IPS DF 19.7 (cell line): ENCODE measurements at places on chromosomes 4 and X.
A peak's percentile ranks its signal among the peaks of the same experiment; 100 is the strongest.

DNA sequence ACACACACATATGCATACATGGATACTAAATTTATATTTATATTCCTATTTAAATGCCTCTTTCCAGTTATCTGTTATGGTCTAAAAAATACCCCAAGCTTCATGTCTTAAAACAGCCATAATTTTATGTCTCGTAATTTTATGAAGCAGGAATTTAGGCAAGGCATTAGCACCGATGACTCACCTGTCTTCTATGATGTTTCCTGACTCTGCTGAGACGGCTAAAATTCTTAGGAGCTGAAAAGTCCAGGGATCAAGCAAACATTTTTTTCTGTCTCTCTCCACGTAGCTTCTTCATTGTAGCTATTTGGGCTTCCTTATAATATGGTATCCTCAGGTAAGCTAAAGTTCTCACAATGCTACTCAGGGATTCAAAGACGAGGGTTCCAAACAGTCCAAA lies 930.3 kb downstream of the STIM2 start:
- no peak for DNase-seq

GRCh38 chrX:64996805-64997204 lies 20.6 kb upstream of the ZC4H2 start:
- no peak for DNase-seq

- no peak for DNase-seq
Measured at GRCh38 chrX:24561121-24561520, 86.0 kb downstream of the PCYT1B start.

DNA sequence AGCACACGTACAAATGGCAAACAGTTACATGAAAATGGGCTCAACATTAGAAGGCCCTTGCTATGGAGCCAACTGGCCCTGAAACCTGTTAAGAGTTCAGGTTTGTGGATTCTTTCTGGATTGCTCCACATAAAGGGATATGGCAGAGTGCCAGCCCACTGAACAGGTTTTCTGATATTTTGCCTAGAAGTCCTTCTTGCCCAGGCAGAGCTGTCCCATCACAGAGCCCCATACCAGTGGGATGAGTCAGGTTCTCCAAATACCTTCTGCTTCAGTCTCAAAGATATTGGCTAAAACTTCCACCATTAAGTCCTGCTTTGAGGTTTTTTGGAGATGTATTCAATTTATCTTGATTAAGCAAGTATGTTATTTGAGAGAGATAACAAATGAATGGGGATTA lies 146.8 kb upstream of the IL1RAPL2 start:
- no peak for DNase-seq

- DNase-seq = no peak
Measured at GRCh38 chrX:40452031-40452430, 128.7 kb upstream of the ATP6AP2 start.

- DNase-seq = no peak
Measured at GRCh38 chr4:7736436-7737267, 203.0 kb downstream of the AFAP1 start.

GRCh38 chrX:22097012-22097694 lies 65.0 kb downstream of the PHEX start:
- DNase-seq = no peak

GRCh38 chrX:134688031-134688823 lies 30.0 kb upstream of the PLAC1 start:
- no peak for DNase-seq

GRCh38 chr4:56505269-56506130 lies at the start of gene ARL9:
Gene ARL9, plus strand, starts transcription at chr4:56505791. Its CDS starts 72 bp downstream, at chr4:56505863.
- peak; percentile 40 for DNase-seq

- no peak for DNase-seq
Measured at GRCh38 chrX:27863809-27864208, 56.0 kb downstream of the MAGEB10 start.

- peak; percentile 3 for DNase-seq
Measured at GRCh38 chr4:129355516-129355915, 259.6 kb downstream of the C4orf33 start.

DNA sequence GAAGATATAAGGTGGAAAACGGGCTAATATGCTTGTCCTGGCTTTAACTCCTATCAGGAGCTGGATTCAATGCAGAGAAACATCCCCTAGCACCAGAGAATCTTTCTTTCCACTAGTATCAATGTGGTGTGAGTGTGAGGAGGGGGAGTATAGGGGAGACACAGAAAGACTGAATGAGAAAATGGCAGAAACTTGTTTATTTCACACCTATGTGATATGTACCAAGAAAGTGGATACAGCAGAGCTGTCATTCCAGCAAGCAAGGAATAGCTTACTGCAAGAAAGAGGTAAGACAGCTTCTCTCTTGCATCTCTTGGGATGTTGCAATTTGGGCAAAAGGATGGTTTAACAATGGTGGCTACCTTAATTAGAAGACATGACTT lies 105.6 kb downstream of the LNX1 start:
- DNase-seq = no peak

DNA sequence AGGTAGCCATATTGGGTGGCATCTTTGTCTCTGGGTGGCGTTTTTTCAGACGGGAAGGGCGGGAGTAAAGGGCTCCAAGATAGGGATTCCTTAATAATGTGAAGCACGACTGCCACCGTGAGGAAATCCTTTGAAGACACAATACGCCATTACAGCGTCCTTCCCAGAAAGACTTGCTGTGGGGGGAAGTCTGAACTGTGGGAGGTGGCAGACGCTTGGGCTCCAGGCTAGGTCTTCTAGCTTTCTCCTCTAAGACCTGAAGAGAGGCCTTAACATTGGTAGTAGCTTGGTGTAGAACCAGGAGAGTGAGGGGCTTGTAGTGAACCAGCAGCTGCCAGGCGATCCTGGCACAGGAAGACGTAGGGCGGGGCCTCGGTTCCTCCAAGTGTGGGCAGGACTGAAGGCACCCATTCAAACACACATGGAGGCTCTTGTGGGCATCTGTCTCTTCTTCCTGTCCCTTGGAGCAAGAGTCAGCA lies 197.3 kb downstream of the OR13H1 start:
- no peak for DNase-seq

GRCh38 chr4:51906167-51906958 lies 63.4 kb downstream of the DCUN1D4 start:
- DNase-seq = no peak

GRCh38 chr4:56823933-56824600 lies 2.6 kb upstream of the SPINK2 start:
- no peak for DNase-seq

DNA sequence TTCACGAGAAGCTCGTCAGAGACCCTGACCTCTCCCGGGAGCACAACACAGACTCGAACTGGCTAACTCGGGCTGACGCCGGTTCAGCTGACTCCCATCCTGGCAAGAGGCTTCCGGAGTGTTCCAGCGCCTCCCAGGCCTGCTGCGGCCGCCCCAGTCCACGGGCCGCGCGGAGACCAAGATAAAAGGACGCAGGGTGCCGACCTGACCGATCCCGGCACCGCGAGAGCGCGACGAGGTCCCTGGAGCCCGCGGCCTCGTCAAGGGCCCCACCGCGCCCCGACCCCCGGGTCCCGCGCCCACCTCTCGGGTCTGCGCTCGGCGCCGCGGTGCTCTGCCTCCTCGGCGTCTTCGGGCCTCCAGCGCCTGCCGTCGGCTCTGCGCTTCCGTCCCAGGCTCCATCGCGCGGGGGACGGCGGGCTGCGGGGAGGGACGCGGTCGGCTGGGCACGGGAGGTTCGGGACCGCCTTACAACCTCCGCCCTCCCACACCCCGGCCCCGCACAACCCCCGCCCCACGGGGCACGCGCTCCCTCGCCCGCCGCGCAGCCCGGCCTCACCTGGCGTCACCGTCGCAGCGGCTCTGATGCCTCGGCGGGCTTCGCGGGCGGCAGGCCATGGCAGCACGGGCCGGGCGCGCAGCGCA lies 426 bp downstream of the SLBP start:
- no peak for DNase-seq

DNA sequence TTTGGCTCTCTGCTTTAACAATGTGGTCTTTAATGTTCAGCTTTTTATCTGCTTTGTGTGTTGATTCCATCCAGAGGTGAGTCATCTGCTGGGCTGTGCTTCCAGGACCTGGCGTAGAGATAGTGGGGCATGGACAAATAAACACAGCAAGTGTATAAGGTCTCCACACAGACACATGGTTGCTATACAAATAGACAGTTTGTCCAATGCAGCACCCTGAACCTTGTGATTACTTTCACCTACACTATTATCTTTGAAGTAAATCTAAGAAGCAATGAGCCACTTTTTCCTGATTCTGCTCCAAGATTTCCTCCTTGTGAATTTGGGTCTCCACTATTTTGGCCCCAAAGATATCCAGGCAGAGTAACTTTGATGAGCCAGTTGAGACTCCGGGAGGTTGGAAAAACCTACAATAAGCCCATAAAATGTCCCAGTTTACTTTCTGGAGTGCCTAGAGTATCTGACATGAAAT lies 12.1 kb downstream of the PPARGC1A start:
- no peak for DNase-seq

GRCh38 chrX:98371994-98372393 lies 1488.3 kb downstream of the RPA4 start:
- DNase-seq = no peak

GRCh38 chrX:132071254-132071653 lies 48.2 kb downstream of the STK26 start:
- no peak for DNase-seq

DNA sequence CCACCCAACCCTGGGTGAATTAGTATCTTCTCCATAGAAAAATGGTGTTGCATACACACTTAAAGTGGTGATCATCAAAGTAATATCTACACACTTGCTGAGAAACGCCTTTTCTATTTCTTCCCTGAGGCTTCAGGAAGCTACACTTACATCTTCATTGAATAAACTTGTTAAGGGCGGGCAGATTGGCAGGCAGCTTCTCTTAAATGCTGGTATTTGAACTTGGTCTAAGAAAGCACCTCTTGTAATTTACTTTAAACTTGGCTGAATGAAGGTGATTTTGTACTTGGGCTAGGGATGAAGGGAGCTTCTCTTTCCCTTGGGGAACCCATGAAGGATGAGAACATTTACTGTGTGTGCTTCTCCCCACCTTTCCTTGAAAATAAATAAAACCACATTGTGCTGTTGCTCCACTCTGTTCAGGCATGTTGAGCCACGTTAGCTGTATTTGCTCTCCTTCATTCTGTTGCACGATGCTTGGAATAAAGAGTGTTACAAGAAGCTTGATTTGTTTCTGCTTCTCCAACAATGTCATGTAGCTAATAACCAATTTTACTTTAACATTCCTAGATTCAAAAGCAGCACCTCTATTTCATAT lies 430.1 kb downstream of the ANKRD50 start:
- DNase-seq = no peak

DNA sequence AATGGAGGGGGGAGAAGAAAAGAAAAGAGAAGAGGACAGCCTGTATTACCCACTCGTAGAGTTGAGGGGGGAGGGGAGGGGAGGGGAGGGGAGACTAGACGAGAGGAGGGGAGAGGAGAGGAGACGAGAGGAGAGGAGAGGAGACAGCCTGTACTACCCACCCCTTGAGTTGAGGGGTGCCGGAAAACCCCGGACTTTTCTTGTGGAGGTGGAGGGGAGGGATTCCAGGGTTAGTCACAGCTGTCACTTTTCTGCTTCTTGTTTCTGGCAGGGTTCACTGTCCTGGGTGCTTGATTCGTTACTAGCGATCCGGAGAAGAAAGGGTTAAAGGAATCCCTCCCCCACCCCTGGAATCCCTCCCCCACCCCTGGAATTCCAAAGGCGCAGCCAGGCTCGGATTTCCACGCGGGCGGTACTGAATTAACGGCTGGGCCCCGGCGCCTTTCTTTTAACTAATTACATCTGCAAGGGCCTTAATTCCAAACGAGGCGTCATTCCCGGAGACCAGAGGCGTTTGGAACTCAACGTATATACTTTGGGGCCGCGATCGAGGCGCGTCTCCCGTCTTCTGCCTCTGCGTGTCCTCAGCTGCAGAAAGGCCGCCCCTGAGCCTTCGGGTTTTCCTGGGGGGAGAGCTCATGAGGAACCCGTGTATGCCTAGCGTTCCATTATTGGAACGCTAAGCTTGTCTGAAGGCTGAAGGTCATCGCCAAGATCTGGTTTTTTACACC lies 20.1 kb upstream of the CSF2RA start:
- no peak for DNase-seq

DNA sequence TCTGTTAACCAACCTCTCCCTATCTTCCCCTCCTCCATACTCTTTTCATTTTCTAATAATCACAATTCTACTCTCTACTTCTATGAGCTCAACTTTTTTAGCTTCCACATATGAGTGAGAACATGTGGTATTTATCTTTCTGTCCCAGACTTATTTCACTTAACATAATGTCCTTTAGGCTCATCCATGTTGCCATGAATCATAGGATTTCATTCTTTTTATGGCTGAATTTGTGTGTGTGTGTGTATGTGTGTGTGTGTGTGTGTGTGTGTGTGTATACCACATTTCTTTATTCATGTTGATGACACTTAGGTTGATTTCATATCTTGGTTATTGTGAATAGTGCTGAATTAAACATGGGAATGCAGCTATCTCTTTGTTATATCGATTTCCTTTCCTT lies 37.4 kb downstream of the RUFY3 start:
- no peak for DNase-seq

- DNase-seq = no peak
Measured at GRCh38 chr4:47040828-47041227, 9.5 kb downstream of the GABRB1 start.

- DNase-seq = no peak
Measured at GRCh38 chrX:119145241-119145653, 17.6 kb upstream of the KIAA1210 start.

- DNase-seq = no peak
Measured at GRCh38 chr4:113502476-113502875, 259.1 kb downstream of the CAMK2D start.

DNA sequence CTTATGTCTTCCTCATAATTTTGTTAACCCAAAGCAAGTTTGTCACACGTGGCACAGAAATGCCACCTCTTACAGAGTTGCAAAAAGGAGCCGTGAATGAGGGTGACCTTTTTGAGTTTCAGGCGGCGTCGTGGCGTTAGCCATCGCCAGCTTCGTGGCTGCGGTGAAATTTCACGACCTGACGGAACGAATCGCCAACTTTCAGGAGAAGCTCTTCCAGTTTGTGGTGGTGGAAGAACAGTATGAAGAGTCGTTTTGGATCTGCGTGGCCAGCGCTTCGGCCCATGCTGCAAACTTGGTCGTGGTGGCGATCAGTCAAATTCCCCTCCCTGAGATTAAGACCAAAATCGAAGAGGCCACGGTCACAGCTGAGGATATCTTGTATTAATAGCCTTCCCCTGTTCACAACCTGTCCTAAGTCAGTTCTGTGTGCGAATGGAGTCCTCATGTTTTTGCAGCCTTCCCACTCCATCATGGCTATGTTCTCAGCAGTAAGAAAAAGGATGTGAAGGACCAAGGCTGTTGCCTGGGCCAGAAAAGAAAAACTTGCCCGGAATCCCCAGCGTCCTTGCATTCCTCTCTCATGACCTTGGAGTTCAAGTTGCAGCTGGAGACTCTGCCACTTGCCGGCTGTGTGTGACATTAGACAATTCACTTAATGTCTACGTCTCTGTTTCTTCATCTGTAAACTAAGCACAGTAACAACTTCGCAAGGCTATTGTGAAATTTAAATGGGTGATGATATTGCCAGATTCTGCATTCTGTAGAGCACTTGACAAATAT lies 11.9 kb downstream of the CLRN2 start:
- no peak for DNase-seq

GRCh38 chr4:102263024-102263787 lies 82.1 kb downstream of the SLC39A8 start:
- no peak for DNase-seq

- DNase-seq = no peak
Measured at GRCh38 chrX:17547658-17548057, 172.7 kb downstream of the NHS start.

- no peak for DNase-seq
Measured at GRCh38 chrX:110020536-110020935, 17.6 kb downstream of the TMEM164 start.
